Fibroblast of skin of scalp (primary cell): ENCODE measurements at places on chromosomes 7 and 10.

- DNase-seq = no peak
Observed at GRCh38 chr7:130207033-130207432, 627 bp upstream of the SSMEM1 start.

DNA sequence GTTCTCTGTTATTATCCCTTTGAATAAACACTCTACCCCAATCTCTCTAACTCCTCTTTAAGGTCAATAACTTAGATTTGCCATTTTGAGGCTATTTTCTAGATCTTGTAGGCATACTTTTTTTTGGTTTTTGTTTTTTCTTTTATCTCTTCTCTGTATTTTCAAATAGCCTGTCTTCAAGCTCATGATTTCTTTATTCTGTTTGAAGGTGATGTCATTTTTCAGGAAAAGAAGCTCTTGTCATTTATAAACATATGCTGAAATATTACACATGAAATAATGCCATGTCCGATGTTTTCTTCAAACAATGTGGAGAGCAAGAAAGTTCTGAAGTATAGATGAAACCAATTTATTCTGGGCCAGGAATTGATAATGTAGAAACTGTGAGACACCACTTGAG lies 57.5 kb upstream of the CABCOCO1 start:
- DNase-seq = no peak

GRCh38 chr10:17506856-17507471 lies 52.6 kb upstream of the ST8SIA6 start:
- no peak for DNase-seq

GRCh38 chr10:29877793-29878491 lies 181.4 kb downstream of the JCAD start:
- peak; percentile 15 for DNase-seq

GRCh38 chr7:69617364-69617763 lies 19.1 kb downstream of the AUTS2 start:
- DNase-seq = no peak

- no peak for DNase-seq
Observed at GRCh38 chr10:51382181-51382580, 307.9 kb downstream of the PRKG1 start.

GRCh38 chr7:14446829-14447228 lies 455.7 kb downstream of the DGKB start:
- DNase-seq = no peak

GRCh38 chr10:110044681-110045080 lies 36.9 kb downstream of the ADD3 start:
- DNase-seq = no peak

- no peak for DNase-seq
Observed at GRCh38 chr10:17792991-17793390, 16.2 kb upstream of the MRC1 start.

GRCh38 chr7:17564678-17565212 lies 266.3 kb downstream of the AHR start:
- peak; percentile 77 for DNase-seq

DNA sequence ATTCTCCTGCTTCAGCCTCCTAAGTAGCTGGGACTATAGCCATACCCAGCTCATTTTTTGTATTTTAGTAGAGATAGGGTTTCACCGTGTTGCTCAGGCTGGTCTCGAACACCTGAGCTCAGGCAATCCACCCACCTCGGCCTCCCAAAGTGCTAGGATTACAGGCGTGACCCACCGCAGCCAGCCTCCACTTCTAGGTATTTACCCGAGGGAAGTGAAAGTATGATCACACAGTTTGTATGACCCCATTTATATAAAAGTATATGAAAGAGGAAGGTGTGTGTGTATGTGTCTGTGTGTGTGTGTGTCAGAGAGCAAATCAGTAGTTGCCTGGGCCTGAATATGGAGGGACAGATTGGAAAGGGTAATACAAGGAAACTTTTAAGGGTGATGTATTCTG lies 2.0 kb upstream of the PURB start:
- no peak for DNase-seq

DNA sequence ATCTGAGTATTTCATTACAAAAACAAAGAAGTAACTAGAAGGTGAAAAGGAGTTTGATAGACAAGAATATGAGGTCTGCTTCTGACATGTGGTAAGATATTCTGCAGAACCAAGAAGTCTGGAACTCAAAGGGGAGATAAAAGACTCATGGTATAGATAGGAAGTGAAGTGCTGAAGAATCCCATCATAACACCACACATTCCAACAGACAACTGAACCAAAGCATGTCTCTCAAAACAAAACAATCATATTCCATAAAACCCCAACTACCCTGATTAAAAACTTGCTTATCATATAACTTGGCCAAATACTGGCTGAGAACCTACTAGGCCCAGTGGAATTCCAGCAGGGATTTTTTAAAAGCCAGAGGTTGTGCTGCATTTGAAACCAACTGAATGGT lies 178.7 kb downstream of the JAZF1 start:
- DNase-seq = no peak

DNA sequence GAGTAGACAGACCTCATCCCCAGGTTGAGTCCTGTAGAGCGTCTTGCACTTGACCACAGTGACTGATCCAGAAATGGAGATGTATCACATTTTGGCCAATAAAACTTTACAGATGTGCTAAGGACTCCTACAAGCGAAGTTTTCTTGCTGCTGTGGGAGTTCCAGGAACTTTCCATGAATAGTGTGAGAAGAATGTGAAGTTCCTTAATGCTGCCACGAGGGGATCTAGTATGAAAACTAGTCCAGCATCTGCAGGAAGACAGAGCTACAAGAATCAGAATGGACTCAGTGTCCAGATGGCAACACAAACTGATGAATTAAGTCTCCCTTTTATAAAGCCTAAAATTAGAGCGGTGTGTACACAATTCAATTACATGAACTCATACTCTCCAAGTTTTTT lies 14.8 kb upstream of the LSM8 start:
- DNase-seq = no peak

DNA sequence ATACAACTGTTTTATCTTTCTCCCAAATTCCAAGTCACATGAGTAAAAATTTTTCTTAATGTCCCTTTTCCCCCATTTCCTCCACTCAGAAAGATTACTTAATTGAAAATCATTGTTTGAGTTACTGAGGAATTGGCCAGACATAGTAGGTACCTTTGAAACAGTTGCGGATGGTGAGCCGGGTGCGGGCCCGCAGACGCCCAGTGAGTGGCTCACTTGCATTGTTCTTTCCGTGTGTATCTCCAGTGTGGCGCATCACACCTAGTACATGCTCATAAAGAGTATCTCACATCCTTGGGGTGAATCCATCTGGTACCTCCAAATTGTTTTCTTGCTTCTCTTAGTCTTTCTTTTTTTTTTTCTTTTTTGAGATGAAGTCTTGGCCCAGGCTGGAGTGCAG lies 14.3 kb downstream of the TRRAP start:
- DNase-seq = no peak

DNA sequence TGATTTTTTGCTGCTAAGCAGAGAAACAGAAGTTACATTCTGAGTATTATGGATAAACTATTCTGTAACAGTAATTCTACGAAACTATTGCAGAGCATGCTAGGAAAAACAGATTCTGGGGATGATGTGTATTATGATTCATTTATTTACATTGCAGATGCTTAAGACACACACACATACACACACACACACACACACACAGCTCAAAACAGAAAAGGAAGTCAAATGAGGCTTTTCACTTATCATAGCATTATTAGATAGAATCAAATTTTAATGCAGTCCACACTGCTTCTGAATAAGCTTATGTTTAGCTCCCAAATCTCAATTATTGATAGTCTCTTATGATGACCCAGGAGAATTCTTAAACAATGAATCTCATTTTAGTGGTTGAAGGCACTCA lies 307.2 kb downstream of the HGF start:
- peak; percentile 61 for DNase-seq

- no peak for DNase-seq
Observed at GRCh38 chr7:18191341-18191740, 163.7 kb upstream of the PRPS1L1 start.

GRCh38 chr10:132986076-132986475 lies 43.7 kb upstream of the CFAP46 start:
- no peak for DNase-seq

GRCh38 chr10:15053061-15053460 lies 9.3 kb downstream of the OLAH start:
- DNase-seq = no peak

DNA sequence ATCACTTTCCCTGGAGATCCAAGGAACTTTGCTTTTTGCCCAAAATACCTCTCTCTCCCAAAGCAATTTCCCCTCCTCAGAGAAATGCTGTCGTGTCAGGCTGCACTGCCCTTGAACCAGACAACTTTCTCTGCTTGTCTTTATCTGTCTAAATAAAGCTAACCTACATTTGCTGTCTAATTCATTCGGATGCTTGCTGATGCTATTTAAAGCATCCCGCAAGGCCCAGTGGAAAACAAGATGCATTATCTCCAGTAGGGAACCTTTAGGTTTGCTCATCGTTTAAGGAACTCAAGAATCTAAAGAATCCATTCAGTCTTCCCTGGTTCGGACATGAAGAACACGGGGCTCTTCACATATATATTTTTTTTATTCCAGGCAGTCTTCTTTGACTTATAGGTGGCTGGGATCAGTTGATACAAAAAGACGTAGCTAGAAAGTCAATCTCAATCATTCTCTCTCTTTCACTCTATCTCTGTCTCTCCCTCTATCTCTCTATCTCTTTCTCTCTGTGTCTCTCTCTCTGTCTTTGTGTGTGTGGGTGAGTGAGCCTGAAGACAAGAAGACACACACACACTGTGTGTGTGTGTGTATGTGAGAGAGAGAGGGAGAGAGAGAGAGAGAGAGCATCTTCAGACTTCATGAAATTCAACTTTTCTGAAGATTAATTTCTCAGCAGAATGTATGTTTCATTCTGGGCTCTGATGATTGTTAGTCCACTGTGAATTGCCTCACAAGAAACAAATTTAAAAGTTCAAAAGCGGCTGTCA lies 92.8 kb upstream of the MKLN1 start:
- DNase-seq = peak; percentile 47

- peak; percentile 72 for DNase-seq
Observed at GRCh38 chr10:43691485-43691884, 42.8 kb upstream of the ZNF32 start.

- DNase-seq = no peak
Observed at GRCh38 chr7:128211626-128212025, 29.5 kb upstream of the LEP start.

GRCh38 chr7:94045581-94045980 lies 41.4 kb upstream of the BET1 start:
- no peak for DNase-seq

DNA sequence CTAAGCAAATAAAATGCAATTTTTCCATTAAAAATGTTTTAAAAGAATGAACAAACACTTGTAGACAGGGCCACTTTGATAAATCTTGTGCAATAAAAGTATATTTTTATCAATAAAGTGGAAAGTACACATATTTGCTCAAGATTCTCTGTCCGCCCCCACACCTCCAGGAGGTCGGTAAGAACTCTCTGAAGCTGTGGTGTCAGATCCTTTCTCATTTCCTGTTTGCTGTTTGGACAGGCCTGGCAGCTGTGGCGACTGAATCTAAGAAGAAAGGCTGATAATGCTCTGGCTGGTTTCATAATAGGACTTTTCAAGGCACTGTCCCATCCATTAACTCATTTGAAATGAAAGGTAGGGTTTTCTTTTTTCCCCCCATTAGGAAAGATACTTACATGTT lies 15.3 kb upstream of the ASB4 start:
- DNase-seq = no peak

DNA sequence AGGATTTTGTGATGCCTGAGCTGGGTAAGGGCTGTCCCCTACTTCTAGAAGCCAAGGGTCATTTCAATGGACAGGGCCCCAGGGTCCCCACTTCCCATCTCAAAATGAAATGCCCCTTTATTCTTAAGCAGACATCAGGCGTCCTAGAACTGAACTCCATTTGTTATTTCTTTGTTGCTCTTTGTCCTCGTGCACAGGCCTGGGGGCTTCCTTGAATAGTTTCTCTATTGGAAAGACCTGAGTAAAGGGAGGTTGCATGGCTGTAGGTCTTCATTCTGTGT lies 311.4 kb upstream of the ZNF32 start:
- no peak for DNase-seq

DNA sequence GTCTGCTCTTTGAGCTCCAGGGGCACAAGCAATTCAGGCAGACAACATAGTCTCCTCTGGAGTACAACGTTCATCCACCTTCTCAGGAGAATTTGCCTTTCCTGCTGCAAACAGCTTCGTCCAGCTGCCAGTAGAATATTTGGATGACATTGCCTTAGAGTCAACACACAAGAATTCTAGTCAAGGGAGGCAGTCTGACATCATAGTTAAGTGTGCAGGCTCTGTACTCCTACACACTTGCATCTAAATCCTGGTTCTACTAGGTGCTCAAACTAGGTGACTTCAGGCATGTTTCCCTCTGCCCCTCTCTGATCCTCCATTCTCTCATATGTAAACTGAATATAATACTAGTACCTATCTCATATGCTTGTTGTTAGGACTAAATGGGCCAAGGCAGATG lies 314.8 kb downstream of the HPSE2 start:
- DNase-seq = no peak

- peak; percentile 39 for DNase-seq
Observed at GRCh38 chr7:43248961-43249822, 136.7 kb downstream of the HECW1 start.

DNA sequence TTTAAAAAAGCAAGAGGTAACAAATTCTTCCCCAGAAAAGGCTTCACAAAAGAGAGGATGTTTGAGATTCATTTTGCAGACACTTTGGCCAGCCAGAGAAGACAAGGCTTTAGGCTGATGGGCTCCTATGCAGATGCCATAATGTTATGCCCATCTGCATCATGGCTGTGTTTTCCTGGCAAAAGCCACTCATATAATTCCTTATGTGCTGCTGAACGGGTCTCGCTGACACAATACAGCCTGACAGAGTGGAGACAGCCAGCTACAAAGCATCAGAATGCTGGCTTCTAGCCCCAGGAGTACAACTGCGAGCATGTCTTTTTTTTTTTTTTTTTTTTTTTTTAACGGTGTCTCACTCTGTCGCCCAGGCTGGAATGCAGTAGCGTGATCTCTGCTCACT lies 1157.4 kb upstream of the AUTS2 start:
- DNase-seq = no peak

DNA sequence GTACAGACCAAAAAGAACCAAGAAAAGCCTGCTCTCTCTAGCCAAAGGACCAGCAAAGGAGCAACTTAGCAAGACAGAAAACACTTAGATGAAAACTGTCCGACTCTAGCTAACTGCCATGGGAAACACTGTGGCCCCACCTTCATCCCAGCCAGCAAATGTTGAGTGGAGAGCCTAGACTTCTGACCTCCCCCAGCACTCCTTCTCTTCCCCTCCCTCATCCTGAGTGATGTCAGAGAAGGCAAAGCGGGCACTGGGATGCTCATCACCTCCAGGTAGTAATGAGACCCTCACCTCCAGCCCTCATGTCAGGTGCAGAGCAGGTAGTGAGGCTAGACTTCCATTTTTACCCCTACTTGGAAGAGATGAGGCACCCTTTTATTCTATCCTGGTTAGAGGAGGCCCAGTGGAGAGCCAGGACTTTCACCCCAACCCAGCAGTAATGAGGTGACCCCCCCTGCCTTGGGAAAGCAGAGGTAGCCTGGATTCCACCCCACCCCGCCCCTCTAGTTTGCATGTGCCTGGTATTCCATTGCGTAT lies 16.9 kb downstream of the CUZD1 start:
- DNase-seq = no peak

DNA sequence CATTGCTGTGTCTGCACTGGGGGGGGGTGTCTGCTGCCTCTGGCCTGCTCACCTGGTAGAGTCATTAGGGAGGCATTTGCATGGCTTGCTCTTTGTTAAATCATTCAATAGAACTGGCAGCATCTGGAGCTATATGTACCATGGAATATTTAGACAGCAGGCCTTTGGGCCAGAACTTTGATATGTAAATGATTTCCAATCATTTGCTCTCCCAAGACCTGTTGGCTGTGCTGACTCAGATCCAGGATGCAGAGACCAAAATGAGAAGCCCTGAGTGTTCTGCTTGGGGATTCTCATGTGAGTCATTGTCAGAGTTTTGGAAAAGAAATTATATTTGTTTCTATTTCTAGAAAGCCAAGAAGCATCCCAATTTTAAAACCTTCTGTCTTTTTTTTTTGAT lies 257.6 kb upstream of the IGFBP3 start:
- DNase-seq = peak; percentile 73
